ENCODE measurements at places on chromosomes 12 and 14.

GRCh38 chr12:110619534-110619953 lies 5.6 kb downstream of the TCTN1 start:
- no peak for DNase-seq

GRCh38 chr12:13784504-13784903 lies 196.9 kb downstream of the GRIN2B start:
- no peak for DNase-seq

DNA sequence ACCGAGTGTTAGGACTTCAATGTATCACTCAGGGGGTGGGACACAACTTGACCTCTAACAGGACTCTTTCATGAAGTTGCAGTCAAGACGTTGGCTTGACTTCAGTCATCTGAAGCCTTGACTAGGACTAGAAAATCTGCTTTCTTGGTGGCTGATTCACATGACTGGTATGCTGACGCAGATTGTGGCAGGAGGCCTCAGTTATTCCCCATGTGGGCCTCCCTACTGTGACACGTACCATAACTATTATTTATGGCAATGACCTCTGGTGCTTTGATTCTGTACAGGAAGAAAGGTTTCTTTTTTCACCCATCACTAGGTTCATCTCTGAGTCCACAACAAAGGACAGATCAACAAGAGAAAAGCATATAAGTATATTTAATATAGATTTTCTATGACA lies 270.4 kb downstream of the NEDD1 start:
- DNase-seq = no peak

GRCh38 chr12:5200278-5201087 lies 156.8 kb downstream of the KCNA5 start:
- DNase-seq = no peak

- DNase-seq = no peak
These were observed 33.5 kb downstream of the FMNL3 start for GRCh38 chr12:49673446-49674317.

GRCh38 chr12:109552971-109553370 lies 20.3 kb downstream of the MMAB start:
- DNase-seq = no peak

GRCh38 chr14:81521356-81521755 lies 12.3 kb downstream of the SEL1L start:
- no peak for DNase-seq

DNA sequence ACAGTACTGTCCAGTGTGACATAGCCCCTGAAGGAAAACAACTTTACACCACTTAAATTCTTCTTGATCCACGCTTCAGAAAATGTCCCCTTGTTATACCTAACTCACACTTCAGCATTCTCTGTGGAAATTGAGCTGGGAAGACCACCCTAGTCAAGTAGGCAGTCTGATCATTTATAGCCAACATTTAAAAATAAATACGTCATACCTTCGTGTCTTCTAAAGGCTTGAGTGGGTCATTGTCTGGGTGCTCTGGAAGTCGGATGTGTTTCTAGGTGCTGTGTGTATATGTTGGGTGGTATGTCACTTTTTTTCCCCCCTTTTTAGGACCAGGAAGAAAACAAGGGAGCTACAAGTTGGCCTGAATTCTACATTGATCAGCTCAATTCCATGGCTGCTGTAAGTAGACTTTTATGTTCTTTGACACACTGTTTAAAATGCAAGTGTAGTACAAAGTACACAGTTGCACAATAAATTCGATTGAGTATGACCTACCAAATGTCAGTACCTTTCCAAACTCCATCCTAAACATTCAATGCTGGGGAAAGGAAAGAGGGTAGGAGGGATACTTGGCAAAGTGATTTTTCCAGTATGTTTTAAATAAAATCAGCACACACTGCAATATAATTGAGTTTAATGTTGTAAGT lies 126.6 kb downstream of the DAAM1 start:
- DNase-seq = no peak

GRCh38 chr14:54300881-54301280 lies 95.9 kb upstream of the CDKN3 start:
- DNase-seq = no peak

GRCh38 chr12:57869298-57869926 lies 22.9 kb upstream of the CTDSP2 start:
- no peak for DNase-seq

DNA sequence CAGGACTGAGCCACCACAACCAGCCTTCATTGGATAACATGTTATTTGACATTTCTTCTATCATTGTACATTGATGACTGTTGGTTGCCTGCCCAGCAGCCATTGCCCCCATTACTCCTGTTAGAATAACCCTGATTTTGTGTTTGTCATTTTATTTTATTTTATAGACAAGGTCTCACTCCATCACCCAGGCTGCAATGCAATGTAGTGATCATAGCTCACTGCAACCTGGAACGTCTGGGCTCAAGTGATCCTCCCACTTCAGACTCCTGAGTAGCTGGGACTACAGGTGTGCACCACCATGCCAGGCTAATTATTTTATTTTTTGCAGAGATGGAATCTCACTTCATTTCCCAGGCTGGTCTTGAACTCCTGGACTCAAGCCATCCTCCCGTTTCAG lies 33.2 kb upstream of the LTA4H start:
- DNase-seq = no peak

- no peak for DNase-seq
These were observed 154.4 kb downstream of the RPAP3 start for GRCh38 chr12:47551426-47551851.

GRCh38 chr12:57258977-57259970 lies 8.3 kb upstream of the STAC3 start:
- DNase-seq = no peak

DNA sequence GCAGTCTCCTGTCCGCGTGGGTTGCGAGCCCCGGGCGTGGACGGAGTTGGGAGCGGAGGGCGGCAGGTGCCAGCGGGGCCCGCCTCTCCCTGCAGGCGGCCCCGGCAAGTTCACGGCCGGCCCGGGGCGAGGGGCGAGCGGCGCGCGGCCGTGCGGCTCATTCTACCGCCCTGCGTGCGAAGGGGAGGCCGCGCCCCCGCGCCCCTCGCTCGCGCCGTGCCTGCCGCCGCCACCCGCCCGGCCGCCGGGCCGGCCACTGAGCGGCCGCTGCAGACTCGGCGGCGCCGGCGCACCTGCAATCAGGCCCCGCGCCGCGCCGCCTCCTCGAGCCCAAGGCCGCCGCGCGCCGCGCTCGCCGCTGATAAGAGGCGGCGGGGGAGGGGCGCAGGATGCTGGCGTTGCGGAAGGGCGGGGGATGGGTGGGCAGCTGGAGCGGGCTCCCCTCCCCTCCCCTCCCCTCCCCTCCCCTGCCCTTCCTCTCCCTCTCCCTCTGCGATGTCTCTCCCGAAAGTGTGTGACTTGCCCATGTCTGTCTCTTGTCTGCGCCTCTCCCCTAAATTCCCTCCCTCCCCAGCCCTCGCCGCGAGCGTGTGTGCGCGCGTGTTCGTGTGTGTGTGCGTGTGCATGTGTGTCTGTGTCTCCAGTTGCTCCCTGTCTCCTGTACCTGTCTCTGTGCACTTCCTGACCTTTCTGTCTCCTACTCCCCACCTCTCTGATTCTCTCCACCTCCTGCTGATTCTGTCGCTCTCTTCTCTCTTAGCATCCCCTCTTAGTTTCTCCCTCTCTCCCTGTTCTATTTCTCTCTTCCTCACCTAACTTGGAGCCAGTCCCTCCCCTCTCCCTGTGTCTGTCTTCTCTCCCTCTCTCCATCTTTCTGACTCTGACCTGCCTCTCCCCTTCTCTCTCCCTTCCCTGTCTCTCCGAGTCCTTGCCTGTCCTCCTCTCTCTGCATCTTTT lies 768.1 kb upstream of the TBX3 start:
- no peak for DNase-seq

DNA sequence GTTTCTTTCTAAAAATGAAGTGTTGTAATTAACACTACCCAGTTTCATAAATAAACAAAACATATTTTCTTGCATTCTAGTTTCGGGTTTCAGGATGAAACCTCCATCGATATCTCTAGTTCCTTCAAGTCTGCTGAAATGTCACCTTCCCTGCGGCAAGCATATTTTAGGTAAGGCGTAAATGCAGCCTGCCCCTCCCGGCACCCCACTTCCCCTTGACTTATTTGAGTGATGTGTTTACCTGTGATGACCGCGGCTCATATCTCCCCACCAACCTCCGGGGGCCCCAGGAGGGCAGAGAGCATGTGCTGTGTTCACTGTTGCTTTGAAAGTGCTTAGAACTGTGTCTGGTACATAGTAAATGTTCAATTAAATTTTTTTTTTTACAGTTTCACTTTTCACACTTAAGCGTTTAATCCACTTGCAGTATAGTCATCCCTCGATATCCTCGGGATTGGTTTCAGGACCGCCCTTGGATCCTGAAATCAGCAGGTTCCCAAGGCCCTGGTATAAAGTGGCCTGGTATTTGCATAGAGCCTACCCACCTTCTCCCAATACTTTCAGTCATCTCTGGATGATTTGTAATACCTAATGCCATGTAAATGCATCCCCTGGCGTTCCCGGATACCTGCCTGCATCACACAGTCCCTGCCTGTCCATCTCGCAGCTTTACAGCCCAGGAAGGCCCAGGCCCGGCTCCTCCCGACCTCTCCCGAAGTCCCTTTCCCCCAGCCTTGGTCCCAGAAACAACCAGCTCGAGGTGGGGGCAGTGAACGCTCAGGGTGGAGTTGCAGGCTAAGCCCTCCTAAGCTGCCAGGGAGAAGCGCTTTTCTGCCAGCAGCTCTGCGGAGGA lies 40.2 kb upstream of the FBRSL1 start:
- no peak for DNase-seq

DNA sequence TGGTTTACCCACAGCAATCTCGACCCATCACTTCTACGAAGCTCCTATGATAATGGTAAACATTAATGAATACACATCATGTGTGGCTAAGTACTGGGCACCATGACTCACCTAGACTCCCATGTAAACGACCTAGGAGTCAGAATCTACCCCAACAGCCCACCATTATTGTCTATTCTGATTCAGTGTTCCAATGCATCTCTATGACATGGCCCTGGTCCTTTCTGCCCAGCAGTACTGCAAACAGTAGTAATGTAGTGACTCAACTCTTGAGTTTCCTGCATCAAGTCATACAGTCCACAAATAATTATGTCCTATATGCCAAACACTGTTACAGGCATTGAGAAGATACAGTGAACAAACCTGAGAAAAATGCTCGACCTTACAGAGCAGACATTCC lies 14.6 kb downstream of the GTF2A1 start:
- DNase-seq = no peak

DNA sequence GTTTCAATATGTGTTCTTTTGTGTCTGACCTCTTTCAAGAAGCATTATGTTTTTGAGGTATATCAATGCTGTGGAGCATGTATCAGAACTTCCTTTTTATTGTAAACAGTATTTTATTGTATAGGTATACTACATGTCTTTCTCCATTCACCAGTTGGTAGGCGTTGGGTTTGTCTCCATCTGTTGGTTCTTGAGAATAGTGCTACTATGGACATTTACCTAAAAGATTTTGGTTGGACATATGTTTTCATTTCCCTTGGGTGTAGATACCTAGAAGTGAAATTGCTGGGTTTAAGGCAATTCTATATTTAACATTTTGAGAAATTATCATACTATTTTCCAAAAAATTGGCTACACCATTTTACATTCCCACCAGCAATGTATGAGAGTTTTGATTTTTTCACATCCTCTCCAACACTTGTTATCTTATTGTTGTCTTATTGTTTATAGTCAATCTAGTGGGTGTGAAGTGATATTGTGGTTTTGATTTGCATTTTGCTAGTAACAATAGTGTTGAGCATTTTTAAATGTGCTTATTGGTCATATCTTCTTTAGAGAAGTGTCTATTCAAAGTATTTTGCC lies 409.2 kb downstream of the IPO8 start:
- DNase-seq = no peak
